Right renal cortex interstitium (tissue), 3 donors: ENCODE measurements at places on chromosomes 13 and 19. TPM values are rescaled to one million over a fixed set of nuclear protein-coding genes. Genes with fewer than 3 reads are reported as not detected.

ZNF600 gene
- 7.1 TPM for polyA plus RNA-seq

IGFL3 gene
- not detected for polyA plus RNA-seq

U2AF2 gene
- polyA plus RNA-seq: 170 TPM

IGFL2 gene
- polyA plus RNA-seq: not detected

ZNF835 gene
- 4.8 TPM for polyA plus RNA-seq

DNASE2 gene
- polyA plus RNA-seq: 15.0 TPM

DNA sequence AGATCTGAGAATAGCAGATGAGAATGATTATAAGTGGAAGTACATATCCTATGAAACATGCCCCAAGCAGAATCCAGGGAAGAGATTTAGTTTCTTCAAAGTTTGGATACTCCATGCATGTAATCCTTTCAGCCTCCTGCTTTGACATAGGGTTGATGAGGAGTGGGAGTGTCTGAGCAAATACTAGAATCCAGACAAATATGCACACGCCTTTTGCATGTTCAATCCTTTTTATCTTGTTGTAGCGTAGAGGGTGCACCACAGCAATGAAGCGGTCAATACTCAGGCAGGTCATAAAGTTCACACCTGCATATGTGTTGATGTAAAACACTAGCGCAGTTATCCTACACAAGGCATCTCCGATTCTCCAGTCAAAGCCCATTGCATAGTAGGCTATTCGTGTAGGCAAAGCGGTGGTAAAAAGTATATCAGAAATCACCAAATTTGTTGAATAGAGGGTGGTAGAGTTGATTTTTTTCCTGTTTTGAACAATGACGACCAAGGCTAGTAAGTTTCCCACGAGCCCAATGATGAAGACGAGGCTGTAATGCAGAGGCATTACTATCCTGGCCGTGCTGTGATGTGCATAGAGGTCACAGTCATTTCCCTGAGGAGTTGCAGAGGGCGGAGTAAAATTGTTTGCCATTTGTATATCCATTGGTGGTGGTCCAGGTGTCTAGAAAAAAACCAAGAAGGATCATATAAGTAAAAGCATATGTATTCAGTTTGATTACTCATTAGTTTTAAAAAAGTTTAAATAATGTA, 11.5 kb downstream of the GPR183 start:
- no peak for DNase-seq

DNA sequence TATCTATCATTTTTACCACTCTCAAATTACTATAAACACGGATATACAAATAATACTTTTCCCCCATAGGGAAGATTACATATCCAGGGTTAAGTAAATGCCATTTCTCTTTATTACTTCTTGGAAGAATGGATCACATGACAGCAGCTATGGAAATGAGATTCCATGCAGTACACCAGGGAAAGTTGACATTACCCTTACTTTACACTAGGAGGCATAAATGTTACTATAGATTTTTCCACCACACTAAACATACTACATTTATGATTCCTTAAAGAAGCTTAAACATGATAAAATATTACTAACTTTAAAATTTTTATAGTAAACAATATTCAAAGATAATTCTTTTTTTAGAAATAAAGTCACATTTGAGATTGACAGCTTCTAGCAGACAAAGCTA, 611.4 kb downstream of the PCDH9 start:
- no peak for DNase-seq

DNA sequence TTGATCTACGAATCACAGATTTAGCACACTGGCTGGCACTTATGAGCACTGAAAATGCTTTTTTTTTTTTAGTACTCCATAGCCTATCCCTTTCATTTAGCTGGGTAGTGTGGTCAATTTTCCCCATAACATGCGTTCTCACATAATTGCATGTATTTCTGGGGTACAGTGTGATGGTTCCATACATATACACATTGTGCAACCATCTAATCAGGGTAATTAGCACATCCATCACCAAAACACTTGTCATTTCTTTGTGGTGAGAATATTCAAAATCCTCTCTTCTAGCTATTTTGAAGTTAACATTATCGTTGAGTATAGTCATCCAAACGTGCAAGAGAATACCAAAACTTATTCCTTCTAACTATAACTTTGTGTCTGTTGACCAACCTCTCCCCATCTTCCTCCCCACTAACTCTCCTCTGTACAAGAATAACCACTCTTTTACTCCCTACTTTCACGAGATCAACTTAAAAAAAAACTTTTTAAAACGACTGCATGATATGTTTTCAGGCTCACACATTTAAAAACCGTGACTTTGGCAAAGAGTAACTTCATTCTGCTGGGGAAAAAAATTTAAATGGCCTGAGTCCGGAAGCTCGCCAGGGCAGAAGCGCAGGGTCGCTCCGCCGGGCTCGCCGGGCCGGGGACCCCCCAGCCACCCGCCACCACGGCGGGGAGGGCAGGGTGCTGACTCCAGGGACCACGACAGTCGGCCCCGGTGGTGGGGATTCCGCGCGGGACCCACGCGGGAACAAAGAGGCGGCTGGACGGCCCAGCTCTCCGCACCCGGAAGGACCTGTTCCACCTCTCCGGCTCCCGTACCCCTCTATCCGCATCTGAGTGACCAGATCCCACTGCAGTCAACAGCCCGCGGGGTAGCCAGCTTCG, 868 bp upstream of the UBAC2 start:
- DNase-seq: no peak

GRCh38 chr19:47704024-47704423, 9.2 kb upstream of the EHD2 start:
- DNase-seq: no peak

DNA sequence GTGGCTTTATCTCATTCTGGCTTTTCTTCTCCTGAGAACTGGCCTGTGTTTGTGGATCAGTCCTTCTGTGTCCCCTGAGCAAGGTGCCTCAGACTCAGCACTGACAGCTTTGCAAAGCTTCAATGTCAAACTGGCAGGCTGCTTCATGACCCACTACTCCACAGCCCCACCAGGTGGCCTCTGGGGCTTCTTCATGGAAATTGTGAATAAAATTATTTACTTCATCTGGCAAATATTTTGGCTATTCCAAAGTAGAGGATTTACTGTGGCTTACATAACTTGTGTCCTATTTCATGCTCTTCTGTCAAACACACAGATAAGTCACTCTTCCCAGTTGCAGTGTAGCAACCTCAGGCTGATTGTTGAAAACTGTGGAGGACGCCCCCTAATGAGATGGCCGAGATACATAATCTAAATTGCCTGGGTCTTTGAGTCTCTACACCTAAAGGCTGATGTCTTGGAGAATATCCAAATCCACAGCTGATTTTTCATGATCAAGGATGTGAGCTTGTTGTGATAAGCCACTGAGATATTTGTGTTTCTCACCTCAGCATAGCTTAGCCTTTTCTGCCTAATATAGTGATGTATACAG, 721.9 kb upstream of the SLC10A2 start:
- no peak for DNase-seq

DNA sequence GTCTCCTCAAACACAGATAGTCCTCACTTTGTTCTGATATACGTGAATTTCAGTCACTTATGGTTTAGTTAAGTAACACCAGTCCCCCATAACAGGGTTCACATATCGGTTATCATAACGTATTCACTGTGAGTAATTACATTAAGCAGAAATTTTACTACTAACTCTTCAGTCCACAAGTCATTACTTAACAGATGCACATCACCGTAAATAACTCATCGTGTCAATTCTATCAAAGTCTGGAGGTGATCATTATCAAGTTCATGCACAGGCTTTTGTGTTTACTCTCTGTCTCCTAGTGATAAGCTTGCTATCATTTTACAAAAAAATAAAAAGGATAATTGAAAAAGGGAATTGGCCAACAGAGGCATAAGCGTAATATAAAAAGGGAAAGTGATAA, 287.4 kb upstream of the ATXN8OS start:
- no peak for DNase-seq

DNA sequence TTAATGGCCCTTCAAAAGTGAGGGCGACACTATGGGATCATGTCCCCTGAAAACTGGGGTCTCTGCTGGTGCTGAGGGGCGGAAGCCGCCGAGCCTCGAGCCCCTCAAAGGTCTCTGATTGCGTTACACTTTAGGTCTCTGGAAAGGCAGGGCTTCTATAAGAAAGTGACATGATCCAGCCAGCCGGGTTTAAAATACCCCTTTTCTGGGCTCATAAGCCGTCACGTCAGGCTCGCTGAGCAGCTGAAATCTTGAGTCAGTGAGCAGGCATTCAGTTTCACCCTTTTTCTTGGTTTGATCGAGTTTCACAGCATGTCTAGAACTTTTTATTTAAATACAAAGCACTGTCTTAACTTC, 600 bp upstream of the HMGB1 start:
- DNase-seq: no peak

GRCh38 chr13:113560645-113561416, 23.7 kb upstream of the TFDP1 start:
- DNase-seq: no peak

DNA sequence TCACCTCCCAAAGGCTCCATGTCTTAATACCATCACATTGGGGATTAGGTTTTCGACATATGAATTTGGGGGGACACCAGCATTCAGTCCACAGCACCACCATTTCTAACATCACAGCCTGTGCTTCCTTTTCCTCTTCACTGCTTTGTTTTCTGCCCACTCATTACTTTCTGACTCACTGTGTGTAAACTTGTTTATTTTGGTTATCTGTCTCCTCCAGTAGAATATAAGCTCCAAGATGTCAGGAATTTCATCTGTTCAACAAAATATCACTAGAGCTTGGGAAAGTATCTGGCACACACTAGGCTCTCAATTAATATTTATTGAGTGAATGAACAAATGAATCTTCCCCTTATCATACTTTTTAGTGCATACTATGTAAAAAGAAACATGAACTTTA, 152.0 kb downstream of the NUFIP1 start:
- no peak for DNase-seq

DNA sequence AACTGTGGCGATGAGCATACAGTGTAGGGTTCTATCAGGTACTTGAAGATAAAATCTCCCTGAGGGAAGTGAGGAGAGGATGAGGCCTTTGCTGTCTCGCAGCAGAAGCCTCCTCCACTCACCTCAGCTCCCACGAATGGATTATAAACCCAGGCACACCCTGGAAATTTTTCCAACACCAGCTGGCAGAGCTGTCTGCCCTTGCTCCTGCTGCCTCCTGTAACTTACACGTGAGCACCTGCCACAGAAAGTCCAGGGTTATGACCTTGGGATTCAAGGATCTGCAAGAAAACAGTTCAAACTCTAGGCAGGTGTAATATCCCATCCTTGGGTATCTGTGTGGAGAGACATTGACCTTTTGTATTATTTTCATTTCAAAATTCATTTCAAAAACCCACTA, 70.9 kb upstream of the MYO16 start:
- DNase-seq: no peak

GRCh38 chr13:50911937-50912795, 2.6 kb downstream of the RNASEH2B start:
- DNase-seq: peak; percentile 85

- no peak for DNase-seq
These were observed 135.7 kb downstream of the USP12 start for GRCh38 chr13:27035892-27036235.

GRCh38 chr19:14059093-14059480, 2.8 kb downstream of the PALM3 start:
- DNase-seq: no peak

DNA sequence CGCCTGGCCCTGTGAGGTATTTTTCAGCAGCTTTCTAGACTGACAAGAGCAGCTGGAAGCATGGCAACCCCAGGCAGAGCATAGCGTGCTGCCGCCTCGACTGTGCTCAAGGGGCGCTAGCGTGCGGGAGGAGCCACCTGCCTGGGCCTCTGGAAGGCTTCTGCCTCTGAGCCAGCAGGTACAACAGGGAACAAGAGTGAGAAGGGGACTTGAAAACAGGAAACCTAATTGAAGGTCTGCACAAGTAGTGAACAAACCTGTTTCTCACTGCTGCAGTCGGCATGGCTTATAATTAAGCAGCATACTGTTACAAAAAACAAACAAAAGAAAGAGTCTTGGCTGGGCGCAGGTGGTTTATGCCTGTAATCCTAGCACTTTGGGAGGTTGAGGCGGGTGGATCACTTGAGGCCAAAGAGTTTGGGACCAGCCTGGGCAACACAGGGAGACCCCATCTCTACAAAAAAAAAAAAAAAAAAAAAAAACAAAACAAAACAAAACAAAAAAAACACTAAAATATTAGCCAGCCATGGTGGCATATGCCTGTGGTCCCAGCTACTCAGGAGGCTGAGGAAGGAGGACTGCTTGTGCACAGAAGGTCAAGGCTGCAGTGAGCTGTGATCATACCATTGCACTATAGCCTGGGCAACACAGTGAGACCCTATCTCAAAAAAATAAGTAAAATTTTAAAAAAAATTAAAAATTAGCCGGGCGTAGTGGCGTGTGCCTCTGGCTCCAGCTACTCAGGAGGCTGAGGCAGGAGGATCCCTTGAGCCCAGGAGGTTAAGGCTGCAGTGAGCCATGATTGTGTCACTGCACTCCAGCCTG, 12.6 kb upstream of the GARRE1 start:
- DNase-seq: no peak

DNA sequence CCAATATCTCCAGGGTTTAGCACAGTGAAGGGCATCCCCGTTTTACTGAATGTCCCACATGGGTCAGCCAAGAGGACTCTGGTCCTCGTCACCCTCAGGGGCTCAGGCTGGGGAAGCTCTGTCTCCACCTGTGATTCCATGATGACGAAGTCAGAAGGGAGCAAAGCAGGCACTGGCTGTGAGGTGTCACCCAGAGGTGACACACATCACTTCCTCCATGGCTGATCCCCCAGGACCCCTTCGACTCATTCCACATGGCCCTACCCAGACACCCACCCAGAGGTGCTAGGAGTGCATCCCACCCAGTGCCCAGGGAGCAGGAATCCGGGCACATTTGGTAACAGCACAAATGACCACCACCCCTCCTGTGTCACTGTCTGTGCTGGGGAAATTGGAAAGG, 145.2 kb upstream of the VSTM2B start:
- no peak for DNase-seq

DNA sequence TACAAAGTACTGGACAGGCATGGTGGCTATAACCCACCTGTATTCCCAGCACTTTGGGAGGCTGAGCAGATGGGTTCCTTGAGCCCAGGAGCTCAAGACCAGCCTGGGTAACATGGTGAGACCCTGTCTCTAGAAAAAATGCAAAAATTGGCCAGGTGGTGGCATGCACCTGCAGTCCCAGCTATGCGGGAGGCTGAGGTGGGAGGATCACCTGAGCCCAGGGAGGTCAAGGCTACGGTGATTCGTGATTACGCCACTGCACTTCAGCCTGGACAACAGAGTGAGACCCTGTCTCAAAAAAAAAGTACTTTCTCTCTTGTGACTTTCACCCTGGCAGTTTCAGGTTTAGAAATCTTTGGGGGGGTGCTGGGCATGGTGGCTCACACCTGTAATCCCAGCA, 11.2 kb upstream of the RAB8A start:
- no peak for DNase-seq

DNA sequence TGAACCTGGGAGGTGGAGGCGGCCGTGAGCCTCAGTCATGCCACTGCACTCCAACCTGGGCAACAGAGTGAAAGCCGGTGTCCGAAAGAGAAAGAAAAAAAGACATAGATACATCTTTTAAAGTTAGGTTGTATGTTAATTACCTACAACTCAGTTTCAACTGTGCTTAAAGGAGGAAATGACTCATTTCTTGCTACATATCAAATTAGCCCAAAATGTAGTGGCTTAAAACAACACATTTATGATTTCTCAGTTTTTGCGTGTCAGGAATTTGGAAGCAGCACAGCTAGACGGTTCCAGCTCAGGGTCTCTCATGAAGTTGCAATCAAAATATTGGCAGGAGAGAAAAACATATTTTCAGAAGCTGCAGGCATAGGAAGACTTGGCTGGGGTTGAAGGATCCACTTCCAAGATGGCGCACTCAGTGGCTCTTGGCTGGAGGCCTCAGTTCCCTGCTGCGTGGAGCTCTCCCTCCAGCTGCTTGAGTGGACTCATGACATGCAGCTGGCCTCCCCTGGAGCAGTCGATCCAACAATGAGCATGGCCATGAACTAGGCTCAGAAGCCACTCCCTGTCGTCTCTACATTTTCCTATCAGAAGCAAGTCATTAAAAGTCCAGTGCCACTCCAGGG, 7.1 kb downstream of the LDLR start:
- no peak for DNase-seq
